Stimulated activated CD8-positive, alpha-beta memory T cell treated with anti-CD3 and anti-CD28 coated beads, Interleukin-4, amount 100 ng/mL, for 1 hour (primary cell): ENCODE measurements at places on chromosomes 7 and 10.

DNA sequence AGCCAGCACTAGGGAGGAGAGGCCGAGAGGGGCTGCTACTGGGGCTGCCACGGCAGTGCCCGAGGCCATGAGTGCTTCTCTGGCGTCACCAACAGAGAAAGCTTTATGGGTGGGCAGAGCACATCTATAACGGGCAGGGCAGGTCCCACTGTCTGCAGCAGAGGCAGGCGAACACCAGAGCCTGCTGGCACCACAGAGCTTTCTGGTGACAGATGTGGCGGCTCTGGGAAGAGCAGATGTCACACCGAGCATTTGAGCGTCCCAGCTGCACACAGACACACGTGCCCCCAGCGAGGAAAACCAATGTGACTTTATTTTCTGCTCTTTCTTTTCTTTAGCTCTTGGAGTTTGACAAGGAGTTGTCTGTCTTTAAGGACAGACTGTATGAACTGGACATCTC is 20.5 kb downstream of the NKX6-2 start:
- no peak for DNase-seq

DNA sequence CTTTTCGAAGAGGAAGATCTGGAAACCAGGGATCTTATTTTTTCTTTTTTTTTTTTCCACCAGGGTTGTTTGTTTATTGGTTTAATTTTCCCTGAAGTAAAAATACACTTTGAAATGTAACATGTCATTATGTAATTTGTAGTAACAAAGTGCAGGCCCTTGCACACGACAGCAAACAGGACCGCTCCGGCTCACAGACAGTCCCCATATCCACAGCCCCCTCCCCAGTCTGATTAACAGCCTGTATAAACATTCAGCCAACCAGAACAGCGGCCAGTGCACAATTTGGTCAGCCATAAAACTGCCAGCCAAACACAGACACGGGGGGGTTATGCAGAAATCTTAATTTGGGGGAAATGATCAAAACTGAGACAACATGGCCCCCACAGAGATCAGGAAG is 431.6 kb upstream of the NPVF start:
- no peak for DNase-seq

GRCh38 chr7:43647339-43647672 is 64.4 kb downstream of the STK17A start:
- DNase-seq: no peak

DNA sequence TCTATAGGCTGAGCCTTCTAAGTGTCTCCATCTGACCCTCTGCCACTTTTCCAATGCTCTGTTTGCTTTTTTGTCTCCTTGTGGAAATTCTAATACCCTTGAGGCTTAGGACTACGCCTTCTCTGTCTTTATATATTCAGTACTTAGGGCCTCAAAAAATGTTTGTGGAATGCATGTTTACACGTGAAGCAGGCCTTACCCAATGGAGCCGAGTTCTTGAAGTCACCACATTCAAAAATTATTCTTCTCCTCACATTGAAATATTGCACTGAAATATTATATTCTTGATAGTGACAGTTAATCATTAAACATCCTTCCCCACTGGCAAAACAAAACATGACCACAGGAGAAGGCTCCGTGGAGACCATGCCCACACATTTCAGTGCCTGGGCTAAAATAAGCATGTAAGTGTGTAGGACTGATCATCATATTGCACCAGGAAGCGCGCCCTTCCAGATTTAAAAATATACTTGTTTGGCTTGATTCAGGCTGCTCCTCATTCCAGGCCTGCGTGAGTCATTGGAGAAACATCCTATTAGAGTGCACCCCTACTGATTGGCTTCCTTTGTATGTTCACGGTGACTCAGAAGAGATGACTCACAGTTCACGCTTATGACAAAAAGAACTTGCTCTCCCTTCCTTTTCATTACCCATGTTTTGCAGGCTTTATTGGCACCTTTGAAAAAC is 307.4 kb upstream of the AOAH start:
- DNase-seq: no peak

GRCh38 chr10:112722758-112723157 is 227.3 kb upstream of the TCF7L2 start:
- no peak for DNase-seq

- no peak for DNase-seq
Measured at GRCh38 chr10:120940299-120940900, 89.2 kb downstream of the WDR11 start.

DNA sequence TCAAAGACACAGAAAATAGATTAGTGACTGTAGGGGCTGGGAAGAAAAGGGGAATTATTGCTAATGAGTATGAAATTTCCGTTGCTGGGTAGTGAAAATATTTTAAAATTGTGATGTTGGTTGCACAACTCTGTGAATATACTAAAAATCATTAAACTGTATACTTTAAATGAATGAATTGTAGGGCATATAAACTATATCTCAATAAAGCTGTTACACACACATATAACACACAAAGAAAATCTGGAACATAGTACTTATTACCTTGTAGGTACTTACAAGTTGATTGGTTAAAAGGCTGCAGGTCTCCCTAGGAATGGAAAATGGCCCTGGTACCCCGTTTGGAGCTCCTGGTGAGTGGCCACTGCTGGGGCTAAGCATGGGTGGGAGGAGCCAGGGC is 27.1 kb upstream of the VCL start:
- no peak for DNase-seq

DNA sequence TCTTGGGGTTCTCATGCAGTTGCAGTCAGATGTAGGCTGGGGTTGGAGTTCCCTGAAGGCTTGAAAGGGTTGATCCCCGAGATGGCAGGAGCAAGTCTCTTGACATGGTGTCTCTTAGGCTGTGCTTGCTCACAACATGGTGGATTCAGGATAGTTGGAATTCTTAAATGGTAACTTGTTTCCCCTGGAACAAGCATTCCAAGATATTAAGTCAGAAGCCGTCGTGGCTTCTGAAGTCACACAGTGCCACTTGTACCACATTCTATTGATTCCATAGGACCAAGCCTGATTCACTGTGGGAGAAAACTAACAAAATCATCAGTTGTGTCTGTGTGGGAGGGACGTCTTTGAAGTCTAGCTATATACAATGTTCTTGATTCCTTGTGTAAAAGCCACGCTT is 3.5 kb upstream of the SLC35B4 start:
- no peak for DNase-seq

DNA sequence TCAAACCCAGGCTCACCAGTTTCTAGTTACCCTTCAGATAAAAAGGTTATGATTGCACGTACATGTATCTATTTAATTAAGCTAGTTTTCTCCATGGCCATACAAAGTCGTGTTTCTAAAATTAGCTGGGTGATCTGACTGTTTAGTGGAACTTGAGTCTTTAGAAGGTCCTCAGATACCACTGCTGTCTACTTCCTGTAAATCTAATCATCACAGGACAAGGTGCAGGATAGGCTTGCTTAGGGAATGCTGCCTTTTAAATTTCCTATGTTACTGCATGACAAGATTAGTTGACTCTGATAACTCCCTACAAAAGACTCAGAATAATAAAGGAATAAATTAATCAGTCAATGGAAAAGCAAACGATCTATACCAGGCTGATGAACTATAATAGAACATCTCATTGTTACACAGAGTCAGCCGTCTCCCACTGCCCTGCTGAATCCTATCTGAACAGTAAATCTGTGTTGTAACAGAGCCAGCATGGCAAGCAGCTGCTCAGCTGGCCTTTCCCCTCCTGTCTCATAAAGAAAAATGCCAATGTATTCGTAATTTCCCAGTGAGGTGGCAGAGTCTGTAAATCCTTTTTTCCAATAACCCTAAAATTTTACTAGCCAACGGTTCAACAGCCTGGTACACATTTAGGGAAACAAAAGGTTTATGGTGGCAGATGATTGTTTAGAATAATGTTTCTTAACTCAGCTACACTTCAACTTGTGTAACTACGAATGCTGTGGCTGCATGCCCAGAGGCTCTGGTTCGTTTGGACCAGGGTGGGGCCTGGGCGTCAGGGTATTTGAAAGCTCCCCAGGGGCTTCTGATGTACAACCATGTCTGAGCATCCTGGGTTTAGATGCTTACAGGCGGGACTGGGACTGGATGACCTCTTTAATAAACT is 318.0 kb downstream of the PAXIP1 start:
- no peak for DNase-seq

GRCh38 chr10:99914236-99914635 is 95.5 kb downstream of the DNMBP start:
- no peak for DNase-seq

GRCh38 chr10:120514035-120514620 is 57.1 kb downstream of the PLPP4 start:
- DNase-seq: no peak

GRCh38 chr7:101470668-101471487 is 108.2 kb downstream of the COL26A1 start:
- no peak for DNase-seq

GRCh38 chr7:38660427-38661099 is 29.4 kb upstream of the AMPH start:
- DNase-seq: no peak

DNA sequence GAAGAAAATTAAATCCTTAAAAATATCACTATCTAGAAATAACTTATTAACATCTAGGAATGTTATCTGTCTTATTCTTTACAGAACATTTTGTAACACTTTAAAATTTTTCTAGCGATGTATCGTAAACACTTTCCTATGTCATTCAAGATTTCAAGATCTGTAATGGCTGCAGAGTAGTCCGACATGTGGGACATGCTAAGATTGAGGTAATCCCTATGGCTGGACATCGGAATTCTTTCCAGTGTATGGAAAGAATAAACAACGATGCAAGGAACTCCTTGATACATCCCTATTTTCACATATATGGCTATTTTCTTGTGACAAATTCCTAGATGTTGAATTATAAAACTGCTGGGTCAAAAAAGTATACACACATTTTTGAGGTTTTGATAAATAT is 37.5 kb downstream of the GNA12 start:
- no peak for DNase-seq

- no peak for DNase-seq
Measured at GRCh38 chr7:121739465-121739864, 133.5 kb upstream of the PTPRZ1 start.

GRCh38 chr10:75226656-75227055 is 9.1 kb downstream of the COMTD1 start:
- no peak for DNase-seq

DNA sequence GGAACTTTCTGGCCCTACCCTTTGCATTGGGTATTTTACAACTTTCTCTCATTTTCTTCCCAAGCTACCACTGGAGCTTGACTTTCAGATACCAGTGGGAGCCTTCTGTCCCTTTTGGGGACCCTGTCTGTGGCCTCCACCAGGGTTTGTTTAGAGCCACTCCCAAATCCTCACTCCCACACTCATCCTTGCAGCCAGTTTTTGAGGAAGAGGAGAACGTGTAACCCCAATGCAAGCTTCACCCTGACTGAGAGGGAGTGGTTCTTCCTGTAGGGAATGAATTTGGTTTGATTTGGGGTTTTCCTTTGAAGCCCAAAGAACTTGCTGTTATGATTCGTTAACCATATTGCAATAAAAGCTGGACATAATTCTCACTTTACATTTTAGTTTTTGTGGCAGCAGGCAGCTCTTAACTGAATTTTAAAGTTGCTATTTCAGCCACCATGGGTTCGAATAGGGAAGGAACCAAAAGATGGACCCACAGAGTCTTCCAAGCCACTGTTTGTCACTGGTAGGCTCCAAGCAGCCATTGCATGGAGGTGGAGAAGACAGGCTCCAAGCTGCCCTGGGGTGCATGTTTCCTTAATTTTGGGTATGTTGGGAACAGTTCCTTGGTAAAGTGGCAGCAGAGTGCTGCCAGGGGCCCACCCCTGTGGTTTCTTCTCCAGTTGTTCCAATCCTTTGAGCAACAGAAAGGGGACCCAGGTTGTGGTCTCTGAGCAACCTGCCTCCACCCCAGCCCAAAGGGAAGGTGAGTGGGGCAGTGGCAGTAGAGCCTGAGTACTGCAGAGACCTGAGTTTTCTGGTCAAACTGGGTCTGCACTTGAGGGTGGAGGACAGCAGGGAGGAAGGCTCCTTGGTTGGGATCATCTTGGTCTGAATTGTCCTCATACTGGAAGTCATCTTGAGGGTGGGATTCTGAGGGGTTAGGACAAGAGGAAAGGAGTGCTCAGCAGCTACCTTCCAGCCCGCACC is 5.1 kb downstream of the EVX1 start:
- DNase-seq: no peak

GRCh38 chr7:94052398-94053180 is 48.4 kb upstream of the BET1 start:
- DNase-seq: no peak

- no peak for DNase-seq
Measured at GRCh38 chr10:61963669-61964058, 62.2 kb downstream of the ARID5B start.

DNA sequence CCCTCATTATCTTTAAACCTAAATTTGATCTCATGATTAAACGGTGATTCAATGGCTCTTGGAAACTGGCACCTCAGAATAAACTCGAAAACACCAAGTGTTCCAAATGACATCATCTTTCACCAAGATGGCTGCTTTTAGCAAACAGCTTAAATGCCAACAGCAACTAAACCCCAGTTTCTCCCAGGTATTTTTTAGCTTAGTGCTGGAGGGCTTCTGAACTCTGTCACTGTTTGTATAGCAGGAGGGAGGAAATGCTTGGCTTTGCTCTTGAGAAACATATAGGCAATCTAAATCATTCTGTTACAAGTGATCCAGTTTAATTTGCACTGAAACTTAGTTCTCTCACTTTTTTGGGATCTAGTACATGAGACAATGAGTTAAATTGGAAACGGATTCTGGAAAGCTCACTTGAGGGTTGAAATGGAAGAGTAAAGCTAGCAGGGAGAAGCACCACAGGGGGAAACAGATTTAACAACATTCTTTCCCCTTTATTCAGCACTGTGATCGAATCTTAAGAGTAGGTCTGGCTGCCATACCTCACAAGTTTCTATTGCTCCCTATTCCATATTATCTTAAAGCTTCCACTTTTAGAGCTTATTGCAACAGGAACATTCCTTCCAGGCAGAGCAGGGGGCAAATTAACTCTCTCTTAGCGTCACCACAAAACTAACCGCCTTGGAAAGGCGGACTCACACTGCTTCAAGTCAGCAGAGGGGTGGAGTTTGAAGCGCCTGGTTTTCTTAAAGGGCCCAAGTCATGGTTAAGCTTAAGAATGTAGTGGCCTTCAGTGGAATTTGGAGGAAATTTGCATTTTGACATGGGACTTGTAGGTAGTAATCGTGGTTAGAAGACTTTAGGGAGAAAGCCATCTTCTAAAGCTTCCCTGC is 1.8 kb upstream of the CCDC6 start:
- DNase-seq: peak; percentile 16

- no peak for DNase-seq
Measured at GRCh38 chr10:73552819-73553715, 38.1 kb downstream of the USP54 start.

DNA sequence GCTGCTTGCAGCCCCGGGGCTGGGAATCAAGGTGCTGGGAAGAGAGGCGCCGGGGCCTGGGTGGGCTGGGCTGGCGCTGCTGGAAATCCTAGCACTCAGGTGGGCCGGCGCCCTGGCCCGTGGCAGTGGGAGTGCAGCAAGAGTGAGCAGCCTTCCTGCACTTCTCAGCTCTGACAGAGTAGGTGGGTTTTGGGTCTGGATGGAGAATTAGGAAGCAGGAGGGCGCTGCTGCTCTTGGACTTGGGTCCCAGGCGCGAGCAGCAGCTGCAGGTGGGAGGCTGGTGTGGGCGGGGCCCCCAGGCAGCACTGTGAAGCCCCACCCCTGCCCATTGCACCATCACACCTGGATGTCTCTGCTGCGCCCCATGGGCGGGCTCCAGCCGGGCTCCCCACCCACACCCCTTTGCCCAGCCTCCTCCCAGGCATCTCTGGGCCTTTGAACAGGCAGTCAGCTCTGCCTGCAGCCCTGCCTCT is 6.0 kb downstream of the BRI3 start:
- DNase-seq: no peak
